ENCODE measurements at places on chromosomes 4 and X.

GRCh38 chr4:147118528-147118927, 172.9 kb upstream of the TTC29 start:
- H3K4me1 ChIP-seq: peaks cover 19% of the 10 kb centered on the region
- H3K36me3 ChIP-seq: no peaks in the 10 kb centered on the region
- no peak overlapping the region for H3K27ac ChIP-seq
- H3K4me3 ChIP-seq: no peak overlapping the region
- DNase-seq: no peak
- H3K27me3 ChIP-seq: no peaks in the 10 kb centered on the region

- H3K4me3 ChIP-seq: no peak overlapping the region
- H3K27ac ChIP-seq: peak overlapping the region; percentile 89
- DNase-seq: no peak
- no peaks in the 10 kb centered on the region for H3K36me3 ChIP-seq
Measured at GRCh38 chr4:173367285-173367684, 3.5 kb upstream of the SAP30 start.

GRCh38 chr4:1011666-1012033, 224 bp downstream of the FGFRL1 start:
- H3K36me3 ChIP-seq: no peaks in the 10 kb centered on the region
- H3K27ac ChIP-seq: no peak overlapping the region
- peaks cover 60% of the 10 kb centered on the region for H3K4me1 ChIP-seq
- H3K27me3 ChIP-seq: peaks cover 21% of the 10 kb centered on the region
- peak overlapping the region; percentile 66 for H3K4me3 ChIP-seq

- H3K36me3 ChIP-seq: no peaks in the 10 kb centered on the region
- H3K4me3 ChIP-seq: no peak overlapping the region
Measured at GRCh38 chr4:57369446-57369845, 259.3 kb upstream of the IGFBP7 start.

GRCh38 chrX:8969378-8969777, 64.5 kb downstream of the FAM9B start:
- no peak for DNase-seq
- no peak overlapping the region for H3K4me3 ChIP-seq
- H3K27ac ChIP-seq: no peak overlapping the region
- H3K4me1 ChIP-seq: no peaks in the 10 kb centered on the region

DNA sequence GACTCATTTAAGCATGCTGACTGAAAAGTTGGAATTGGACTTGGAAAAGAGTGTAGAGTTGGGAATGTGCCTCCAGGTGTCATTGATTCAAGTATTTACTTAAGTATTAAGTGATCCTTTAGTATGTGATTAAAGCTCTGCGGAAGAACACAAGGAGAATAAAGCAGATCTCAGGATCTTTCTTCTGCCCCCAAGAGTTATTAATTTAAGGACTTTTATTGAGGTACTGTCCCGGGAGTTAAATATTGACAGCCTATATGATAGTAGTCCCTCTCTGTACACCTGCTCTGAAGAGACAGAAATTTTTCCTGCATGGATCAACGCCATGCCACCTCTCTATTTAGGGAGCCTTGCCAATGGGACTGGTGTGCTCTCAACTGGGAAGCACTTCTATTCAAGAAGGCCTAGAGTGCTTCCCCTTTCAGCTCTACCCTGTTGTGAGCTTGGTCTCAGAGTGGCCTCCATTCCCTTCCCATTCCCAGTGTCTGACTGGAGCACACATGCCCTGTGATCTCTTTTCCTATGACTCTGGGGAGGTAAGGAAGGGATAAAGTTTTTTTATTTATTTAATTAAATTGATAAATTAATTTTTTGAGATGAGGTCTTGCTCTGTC, 75.9 kb downstream of the SHISA3 start:
- H3K27me3 ChIP-seq: no peaks in the 10 kb centered on the region
- no peak for DNase-seq
- H3K36me3 ChIP-seq: no peaks in the 10 kb centered on the region
- no peak overlapping the region for H3K27ac ChIP-seq
- H3K4me1 ChIP-seq: no peaks in the 10 kb centered on the region
